Stimulated activated CD4-positive, alpha-beta T cell treated with anti-CD3 and anti-CD28 coated beads, Interleukin-1b, Interleukin-23, amount 100 ng/mL, for 48 hours (primary cell): ENCODE measurements at places on chromosomes 13 and 19.

GRCh38 chr13:107144432-107144831 lies 576.5 kb upstream of the ARGLU1 start:
- no peak for DNase-seq

DNA sequence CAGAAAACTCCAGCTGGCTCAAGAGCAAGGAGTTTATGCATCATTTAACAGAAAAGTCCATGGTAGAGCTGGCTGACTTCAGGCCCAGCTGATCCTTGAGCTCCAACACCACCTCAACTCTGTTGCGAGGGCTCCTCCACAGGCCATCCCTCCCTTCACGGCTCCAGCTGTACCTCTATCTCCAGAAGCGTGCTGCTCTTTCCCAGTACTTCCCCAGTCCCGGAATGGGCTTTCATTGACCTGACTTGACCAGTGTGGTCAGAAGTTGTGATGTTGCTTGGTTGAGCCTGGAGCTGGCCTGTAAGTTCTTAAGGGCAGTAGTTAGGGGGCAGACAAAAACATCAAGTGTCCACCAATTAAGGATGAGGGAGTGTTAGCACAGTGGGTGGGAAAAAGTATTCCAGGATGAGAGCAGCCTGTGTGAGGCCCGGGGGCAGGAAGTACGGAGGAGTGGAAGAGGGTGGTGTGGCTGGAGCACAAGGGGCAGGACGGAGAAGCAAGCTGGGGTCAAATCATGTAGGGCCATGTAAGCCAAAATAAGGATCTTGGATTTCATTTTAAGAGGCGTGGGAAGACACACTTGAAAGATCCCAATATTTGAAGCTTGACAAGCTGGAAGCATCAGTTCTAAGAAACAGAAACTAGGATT lies 24.0 kb downstream of the SKA3 start:
- no peak for DNase-seq

- no peak for DNase-seq
These were observed 11.2 kb upstream of the MYO16 start for GRCh38 chr13:108618233-108618632.

- no peak for DNase-seq
These were observed 4.7 kb upstream of the DPF1 start for GRCh38 chr19:38228491-38229439.

DNA sequence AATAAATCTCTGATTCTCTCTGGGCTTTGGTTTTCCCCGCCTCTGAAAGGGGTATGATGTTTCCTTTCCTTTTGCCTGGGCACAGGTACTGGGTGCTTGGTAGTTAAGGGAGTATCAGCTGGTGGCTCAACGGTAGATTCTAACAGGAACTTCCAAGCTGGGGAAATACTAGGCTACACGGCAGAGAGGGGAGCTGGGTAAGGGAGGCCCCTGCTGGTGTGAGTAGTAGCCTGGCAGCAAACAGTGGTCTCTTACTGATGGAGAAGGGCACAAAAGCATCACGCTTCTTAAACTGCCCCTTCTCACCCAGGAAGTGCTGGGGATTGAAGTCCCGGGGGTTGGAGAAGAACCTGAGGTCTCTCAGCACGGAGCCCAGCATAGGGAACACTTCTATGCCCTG lies 26.9 kb upstream of the CYP2A7 start:
- DNase-seq = peak; percentile 42
